Fibroblast of skin of back (primary cell): ENCODE measurements at places on chromosomes 4 and X.

- DNase-seq, result no peak
Observed at GRCh38 chr4:163665521-163666331, 171.2 kb downstream of the TMA16 start.

DNA sequence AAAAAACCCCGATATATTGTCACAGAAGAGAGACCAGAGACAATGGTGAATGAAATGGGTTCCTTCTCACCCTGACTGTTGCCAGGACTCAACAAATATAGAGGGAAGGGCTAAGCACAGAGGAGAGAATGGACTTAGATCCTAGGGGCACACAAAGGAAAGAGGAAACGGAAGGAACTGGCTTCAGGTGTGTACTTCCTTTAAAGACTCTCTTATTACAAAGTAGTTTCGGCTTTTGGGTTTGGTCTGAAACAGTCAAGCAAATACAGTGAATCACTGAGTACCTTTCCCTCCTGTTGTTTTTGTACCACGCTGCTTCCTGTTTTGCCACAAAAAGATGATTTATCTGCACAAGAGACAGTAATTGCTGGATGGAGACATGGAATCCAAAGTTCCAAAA is 46.1 kb upstream of the S100G start:
- peak; percentile 17 for DNase-seq

DNA sequence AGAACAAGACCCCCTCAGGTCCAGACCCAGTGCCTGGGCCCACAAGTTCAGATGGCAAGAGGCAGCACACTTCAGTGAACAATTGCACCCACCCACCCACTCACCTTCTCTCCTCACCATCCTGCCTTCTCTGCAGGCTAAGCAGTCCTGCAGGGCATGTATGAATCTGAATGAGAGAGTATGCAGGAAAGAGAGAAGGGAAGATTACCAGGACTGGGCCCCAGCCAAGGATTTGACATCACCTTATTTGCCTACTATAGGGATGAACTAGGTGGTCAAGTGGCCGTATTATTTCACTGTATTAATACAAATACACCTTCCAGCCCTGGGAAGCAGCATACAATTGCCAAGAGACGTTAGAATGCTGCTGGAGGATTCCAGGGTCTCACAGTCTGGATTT is 2.1 kb upstream of the ZNF141 start:
- DNase-seq, result no peak

DNA sequence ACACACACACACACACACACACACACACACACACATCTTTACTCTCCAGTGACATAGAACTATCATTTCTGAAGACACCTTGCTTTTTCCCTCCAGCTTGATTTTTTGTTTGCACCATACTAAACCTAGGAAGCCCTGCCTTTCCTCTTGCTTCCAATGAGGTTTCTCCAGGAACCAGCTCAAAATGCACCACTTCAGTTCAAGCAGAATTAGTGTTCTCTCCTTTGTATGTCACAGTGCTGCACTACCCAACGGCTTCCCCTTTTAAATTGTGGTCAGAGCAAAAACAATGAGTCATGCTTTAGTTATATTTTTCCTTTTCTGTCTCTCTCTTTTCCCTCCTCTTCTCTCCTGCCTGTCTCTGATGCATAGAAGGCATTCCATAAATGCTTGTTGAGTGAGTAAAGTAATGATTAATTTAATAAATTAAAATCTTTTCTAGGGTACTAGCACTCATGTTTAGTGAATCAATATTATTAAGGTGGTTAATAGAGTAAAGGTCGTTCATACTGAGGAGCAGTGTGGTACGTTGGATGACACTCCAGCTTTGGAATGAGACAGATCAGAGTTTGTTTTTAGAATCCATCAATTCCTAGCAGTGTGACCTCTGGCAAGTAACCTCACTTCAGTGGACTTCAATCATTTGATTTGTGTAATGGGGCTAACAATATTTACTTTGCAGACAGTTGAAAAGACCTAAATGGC is 5.9 kb downstream of the RTL3 start:
- peak; percentile 92 for DNase-seq

GRCh38 chr4:54215379-54216077 is 13.6 kb upstream of the PDGFRA start:
- DNase-seq, result peak; percentile 20

DNA sequence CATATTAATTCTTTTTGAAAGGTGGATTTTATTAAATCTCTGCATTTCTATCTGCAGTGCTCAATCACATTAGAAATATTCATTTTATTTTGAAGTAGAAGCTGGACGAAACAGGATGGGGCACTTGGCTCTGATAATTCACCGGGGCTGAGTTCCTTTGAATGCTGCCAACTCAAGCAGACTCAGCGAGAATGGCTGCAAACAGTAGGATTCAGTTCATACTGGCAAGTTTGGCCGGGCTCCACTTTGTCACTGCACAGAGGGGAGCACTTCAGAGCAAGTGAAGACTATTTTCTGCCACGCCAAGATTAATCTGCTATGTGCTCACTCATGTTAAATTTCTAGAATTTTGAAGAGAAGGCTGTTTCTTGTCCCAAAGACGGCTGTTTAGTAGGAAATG is 30.7 kb upstream of the KLHL8 start:
- no peak for DNase-seq

GRCh38 chr4:7970361-7970946 is 30.8 kb upstream of the AFAP1 start:
- no peak for DNase-seq

GRCh38 chrX:52368368-52369055 is at the start of gene XAGE2:
Gene XAGE2, plus strand, starts transcription at chrX:52369021. Its CDS starts 994 bp downstream, at chrX:52370015.
- DNase-seq, result peak; percentile 13
